ENCODE measurements at places on chromosomes 12 and 14.
A peak's percentile ranks its signal among the peaks of the same experiment; 100 is the strongest.

DNA sequence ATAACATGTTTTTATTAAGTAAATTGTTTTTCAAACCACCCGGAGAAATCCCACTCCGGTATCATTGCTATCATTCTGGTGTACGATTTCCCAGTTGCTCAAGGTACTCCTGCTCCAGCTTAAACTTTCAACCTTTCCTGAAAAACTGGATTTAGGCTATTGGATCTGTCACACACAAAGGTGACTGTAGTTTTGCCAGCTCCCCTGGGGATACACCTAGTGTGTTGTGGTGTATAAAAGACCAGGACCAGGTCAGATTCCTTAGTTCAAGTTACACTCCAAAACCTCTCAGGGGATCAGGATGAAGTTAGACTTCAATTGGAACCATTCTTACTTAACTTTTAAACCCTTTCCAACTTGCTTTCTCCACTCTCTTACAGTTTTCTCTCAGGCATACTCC, 303.9 kb downstream of the NOVA1 start:
- DNase-seq, result no peak

DNA sequence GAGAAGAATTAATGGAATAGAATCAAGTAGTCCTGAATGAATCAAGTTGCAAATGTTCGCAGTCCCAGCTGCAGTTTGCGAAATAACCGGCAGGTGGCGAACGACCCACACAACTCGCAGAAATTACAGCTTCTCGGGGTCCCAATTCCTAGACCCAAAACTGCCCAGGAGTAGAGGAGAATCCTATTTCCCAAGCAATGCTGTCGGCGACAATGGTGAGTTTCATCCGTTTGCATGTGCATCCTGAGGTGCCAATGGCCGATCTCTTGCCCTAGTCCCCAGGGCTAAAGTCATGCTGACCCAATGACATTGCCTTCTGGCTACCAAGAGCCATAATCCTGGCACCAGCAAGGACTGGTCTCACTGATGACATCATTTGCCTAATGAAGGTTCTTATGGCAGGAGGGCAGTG, 8.5 kb upstream of the ASCL1 start:
- peak; percentile 11 for DNase-seq

GRCh38 chr12:18683327-18684013, 54.3 kb downstream of the PLCZ1 start:
- DNase-seq, result no peak

GRCh38 chr14:53606203-53606602, 350.4 kb downstream of the BMP4 start:
- no peak for DNase-seq

DNA sequence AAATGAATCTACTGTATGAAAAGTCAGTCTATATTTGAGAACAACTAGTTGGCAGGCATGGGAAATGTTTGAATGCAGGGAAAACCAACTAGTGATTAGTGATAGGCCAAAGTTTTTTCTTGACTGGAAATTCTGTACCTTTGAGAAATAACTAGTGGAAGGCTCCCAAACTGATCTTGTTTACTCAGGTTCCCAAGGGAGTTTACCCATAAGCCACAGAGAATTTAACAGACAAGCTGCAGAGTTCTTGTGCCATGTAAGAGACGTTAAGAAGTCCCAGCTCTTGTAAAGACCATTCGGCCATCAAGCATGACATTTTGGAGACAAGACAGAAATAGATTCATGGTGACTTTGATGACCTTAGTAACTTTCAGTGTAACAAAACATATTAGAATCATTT, 1882.8 kb upstream of the SEL1L start:
- no peak for DNase-seq

DNA sequence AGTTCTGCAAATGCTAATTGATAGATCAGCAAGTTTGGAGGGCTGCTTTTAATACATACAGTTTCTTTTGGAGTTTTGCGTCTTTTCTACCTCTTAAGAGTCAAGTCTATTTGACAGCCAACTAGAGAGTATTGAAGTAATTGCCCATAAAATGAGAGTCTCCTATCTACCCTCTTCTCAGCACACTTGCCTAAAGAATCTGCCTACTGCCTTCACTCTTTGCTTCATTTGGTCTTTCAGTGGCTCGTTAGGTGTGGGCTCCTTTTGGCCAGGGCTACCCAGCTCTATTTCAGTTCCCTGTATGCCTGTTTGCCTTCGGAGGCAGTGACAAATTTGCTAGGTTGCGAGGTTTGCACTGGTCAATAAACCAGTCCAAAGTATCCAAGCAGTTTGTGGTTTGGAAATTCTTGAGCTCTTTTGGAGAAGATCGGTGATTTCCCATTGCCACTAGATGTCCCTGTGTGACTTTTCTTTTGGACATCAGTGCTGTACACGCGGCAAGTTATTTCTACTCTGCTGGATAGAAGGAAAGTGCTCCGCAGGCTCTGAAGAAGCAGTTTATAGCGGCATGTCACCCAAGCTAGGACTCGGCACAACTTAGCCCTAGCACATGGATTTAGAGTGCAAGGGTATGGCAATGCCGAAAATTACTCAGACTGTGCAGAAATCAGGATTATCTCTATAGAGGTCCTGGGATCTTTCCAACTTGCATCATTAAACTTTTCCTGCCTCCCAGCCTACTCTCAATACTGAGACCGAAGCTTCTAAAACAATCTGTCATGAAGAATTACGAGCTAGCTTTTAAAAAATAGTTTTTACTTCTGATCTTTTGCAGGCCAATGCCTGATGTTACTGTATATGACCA, 38.6 kb downstream of the MGST1 start:
- peak; percentile 37 for DNase-seq

- DNase-seq, result no peak
Measured at GRCh38 chr14:58733451-58734208, 95.9 kb downstream of the DACT1 start.

DNA sequence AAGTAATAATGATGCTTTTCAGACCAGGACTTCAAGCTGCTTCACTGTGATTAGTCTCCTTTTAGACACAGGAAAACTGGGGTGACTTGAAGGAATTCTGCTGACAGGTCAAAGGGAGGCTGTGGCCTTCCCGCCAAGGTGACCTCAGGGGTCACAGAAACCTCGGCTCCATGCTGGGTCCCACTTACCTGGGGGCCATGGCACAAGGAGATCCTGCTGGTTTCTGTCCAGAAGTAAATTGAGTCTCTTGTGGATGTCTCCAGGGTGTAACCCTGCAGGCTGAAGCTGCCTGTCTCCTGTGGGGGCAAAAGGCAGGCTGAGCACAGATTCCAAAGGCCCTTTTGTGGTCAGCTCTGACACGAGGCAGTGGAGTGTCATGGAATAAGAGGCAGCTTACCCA, 138.7 kb upstream of the MED13L start:
- no peak for DNase-seq

GRCh38 chr12:49901026-49901425, 2.7 kb downstream of the FAIM2 start:
- no peak for DNase-seq

DNA sequence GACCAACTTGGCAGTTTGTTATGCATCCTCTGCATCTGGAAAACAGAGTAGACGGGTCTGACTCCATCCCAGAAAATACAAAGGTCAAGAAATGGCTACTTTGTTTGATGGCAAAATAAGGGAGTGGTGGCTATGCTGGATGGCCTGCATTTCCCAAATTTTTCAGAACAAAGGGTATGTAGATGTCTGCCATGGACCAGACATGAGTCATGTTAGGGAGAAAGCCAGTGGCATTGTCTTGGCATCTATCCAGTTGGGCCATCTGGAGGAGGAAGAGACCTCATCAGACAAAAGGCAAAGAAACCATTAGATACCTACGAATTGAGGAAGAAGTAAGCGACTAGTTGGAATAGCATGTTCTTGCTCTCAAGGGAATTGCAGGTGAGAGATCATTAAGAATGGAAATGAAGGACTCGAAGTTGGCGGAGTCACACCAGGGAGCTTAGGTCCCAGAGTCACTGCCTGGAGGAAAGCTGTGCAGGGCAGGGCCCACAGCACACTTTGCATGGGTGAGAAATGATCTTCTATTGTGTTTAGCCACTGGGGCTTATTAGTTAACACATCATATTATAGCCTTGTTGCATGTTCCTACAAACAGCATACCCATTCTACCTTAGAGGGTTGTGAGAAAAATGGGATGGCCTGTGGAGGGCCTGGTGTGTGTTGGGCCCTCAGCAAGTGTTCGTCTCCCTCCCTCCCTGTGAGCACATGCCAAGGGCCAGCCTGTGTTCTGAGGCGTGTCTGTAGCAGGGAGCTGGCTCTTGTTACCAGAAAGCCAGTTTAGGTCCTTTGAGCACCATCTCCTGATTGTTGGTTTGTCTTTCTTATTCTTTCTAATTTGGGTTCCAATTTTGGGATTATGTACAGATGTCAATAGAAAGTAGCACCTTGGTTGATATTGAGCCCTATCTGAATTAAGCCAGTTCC, 119.4 kb downstream of the KTN1 start:
- no peak for DNase-seq

- peak; percentile 54 for DNase-seq
Measured at GRCh38 chr14:61025251-61026223, 44.5 kb downstream of the SLC38A6 start.

DNA sequence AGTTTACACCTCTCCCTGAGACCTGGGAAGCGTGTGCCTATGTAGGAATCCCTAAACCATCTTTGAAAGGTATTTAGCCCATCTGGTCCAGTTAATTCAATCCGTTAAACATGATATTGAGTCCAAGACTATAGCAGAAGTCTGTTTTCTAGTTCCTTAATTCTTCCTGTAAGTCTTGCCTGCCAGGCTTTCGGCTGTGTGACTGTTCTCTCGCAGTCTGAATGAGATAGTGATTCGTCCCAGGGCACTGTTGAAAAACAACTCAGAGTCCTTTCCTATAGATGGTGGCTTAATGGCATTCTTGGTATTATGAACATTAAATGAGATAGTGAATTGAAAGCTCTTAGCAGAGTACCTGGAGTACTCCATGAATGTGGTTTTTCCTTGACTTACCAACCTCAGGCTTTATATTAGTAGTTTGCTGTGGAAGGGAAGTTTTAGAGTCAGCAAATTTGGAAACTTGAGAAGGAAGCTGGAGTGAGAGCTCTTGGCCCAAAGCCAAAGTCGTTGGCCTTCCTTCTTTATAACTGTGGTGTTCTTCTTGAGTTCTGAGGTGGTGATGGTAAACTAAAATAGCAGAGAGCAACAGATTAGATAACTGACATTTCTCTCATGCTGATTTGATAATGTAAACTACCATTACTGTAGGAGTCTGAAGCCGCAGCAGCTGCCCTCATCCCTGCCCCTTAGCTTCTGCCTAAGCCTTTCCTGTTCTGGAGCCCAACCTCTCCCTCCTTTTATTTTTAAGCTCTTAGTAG, 76.5 kb downstream of the TGFB3 start:
- no peak for DNase-seq

DNA sequence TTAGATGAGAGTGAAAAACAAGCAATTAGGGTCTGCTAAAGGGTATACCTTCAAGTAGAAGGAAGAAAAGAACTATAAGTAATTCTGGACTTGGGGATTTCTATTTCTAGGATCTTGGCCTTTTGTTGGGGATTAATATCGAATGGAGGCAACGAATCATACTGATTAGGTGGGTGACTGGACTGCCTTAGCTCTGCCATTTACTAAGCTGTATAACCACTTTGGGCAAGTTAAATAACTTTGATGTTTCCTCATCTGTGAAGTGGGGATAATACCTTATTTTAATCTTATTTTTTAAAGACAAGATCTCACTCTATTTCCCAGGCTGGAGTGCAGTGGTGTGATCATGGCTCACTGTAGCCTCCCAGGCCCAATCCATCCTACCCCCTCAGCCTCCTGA, 6.6 kb downstream of the IKBIP start:
- no peak for DNase-seq

- DNase-seq, result no peak
Measured at GRCh38 chr14:106528717-106529116, 1002.3 kb downstream of the TMEM121 start.

DNA sequence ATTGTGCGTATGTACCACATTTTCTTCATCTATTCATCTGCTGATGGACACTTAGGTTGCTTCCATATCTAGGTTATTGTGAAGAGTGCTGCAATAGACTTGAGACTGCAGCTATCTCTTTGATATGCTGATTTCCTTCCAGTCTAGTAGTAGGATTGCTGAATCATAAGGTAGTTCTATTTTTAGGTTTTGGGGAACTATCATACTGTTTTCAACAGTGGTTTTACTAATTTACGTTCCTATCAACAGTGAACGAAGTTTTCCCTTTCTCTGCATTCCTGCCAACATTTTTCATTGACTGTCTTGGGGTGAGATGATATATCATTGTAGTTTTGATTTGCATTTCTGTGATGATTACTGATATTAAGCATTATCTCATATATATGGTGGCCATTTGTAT, 482.2 kb downstream of the SLC16A7 start:
- DNase-seq, result no peak

- no peak for DNase-seq
Measured at GRCh38 chr12:127861406-127861805, 405.6 kb upstream of the TMEM132C start.

DNA sequence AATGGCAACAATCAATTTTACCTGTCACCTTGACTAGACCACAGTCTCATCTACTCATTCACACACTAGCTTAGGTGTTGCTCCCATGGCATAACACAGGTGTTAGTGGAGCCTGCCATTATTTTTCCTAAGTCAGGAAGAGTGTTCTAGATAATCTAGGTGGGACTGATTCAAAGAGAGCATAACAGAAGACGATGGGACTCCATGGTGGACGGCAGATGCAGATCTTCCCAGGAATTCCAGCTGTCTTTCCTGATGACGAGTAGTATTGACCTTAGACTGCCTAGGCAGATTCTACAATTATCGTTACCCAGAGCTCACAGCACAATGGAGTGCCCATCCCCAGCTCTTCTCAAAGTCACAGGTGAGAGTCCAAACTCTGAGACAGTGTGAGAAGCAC, 589.0 kb downstream of the TMEM121 start:
- no peak for DNase-seq

DNA sequence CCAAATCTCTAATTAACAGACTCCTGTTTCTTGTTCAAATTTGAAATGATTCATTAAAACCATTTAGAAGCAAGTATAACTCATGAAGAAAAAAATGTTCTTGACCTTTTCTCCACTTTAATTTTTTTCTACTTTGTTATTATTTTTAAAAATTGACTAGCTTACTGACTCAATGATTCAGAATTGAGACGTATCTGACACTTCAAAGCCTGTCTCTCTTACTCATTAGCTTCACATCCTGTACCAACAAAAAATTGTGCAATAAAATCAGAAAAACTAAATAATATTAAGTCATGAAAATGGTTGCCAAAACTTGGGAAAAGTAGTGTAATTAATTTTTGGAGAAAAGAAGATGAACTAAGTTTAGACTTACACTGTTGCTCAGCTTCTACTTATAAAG, 331.2 kb downstream of the SLC16A7 start:
- DNase-seq, result no peak

- DNase-seq, result no peak
Measured at GRCh38 chr14:24795406-24795805, 161.4 kb upstream of the GZMB start.

GRCh38 chr14:89209558-89209957, 207.5 kb downstream of the FOXN3 start:
- DNase-seq, result no peak

GRCh38 chr14:32469388-32470160, 140.5 kb downstream of the AKAP6 start:
- peak; percentile 20 for DNase-seq
